ENCODE measurements at places on chromosomes 7 and 10. TPM values are rescaled to one million over a fixed set of nuclear protein-coding genes. Genes with fewer than 3 reads are reported as not detected.
A peak's percentile ranks its signal among the peaks of the same experiment; 100 is the strongest.

DNA sequence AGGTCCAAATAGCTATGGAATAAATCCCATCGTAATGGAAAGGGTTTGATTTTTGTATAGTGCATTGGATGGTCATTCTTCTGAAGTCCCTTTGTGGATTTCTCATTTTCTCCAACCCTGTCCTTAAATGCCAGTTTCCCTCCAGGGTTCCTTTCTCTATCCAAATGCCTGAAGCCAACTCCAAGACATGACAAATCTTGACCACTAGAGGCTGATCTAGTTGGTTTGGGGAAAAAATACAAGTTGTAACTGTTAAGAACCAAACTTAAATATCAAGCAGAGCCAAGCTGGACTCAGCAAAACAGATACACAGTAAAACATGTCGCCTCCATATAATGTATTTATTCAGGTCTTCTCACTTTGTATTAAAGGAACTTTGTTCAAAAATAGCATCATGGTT, 28.7 kb downstream of the FRMD4A start:
- H3K27ac ChIP-seq = no peak overlapping the region
- H3K36me3 ChIP-seq = no peaks in the 10 kb centered on the region
- no peaks in the 10 kb centered on the region for H3K27me3 ChIP-seq
- H3K4me3 ChIP-seq = no peak overlapping the region
- H3K4me1 ChIP-seq = no peaks in the 10 kb centered on the region

DNA sequence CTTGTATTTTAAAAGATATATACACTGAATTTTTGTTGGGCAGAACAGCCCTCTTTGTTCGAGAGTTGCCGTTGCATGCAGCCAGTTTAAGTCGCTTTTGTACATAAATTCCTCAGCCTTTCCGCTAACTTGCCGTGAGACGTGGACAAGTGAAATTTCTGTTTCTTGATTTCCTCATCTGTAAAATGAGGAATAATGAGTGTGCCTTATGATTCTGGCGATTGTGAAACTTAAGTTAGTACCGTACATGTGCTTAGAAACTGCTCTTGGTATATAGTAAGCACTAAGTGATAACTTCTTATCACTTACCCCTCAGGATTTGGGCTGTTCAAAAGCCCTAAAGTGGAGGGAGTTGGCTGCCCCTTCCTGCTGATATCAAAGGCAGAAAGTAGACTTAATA, 1.4 kb downstream of the CCNJ start:
- H3K27me3 ChIP-seq = no peaks in the 10 kb centered on the region
- H3K4me3 ChIP-seq = peak overlapping the region; percentile 81
- H3K4me1 ChIP-seq = no peaks in the 10 kb centered on the region
- peak overlapping the region; percentile 80 for H3K27ac ChIP-seq
- no peaks in the 10 kb centered on the region for H3K36me3 ChIP-seq

GRCh38 chr7:17624379-17624778, 315.9 kb downstream of the SNX13 start:
- H3K4me3 ChIP-seq = no peak overlapping the region
- no peak for DNase-seq
- H3K27ac ChIP-seq = no peak overlapping the region
- no peaks in the 10 kb centered on the region for H3K36me3 ChIP-seq
- H3K27me3 ChIP-seq = no peaks in the 10 kb centered on the region
- H3K4me1 ChIP-seq = no peaks in the 10 kb centered on the region

GRCh38 chr7:76262683-76263402, 39.6 kb upstream of the HSPB1 start:
- H3K4me1 ChIP-seq = peaks cover 5% of the 10 kb centered on the region
- no peaks in the 10 kb centered on the region for H3K27me3 ChIP-seq
- no peaks in the 10 kb centered on the region for H3K36me3 ChIP-seq
- DNase-seq = peak; percentile 61
- H3K27ac ChIP-seq = no peak overlapping the region
- no peak overlapping the region for H3K4me3 ChIP-seq

DNA sequence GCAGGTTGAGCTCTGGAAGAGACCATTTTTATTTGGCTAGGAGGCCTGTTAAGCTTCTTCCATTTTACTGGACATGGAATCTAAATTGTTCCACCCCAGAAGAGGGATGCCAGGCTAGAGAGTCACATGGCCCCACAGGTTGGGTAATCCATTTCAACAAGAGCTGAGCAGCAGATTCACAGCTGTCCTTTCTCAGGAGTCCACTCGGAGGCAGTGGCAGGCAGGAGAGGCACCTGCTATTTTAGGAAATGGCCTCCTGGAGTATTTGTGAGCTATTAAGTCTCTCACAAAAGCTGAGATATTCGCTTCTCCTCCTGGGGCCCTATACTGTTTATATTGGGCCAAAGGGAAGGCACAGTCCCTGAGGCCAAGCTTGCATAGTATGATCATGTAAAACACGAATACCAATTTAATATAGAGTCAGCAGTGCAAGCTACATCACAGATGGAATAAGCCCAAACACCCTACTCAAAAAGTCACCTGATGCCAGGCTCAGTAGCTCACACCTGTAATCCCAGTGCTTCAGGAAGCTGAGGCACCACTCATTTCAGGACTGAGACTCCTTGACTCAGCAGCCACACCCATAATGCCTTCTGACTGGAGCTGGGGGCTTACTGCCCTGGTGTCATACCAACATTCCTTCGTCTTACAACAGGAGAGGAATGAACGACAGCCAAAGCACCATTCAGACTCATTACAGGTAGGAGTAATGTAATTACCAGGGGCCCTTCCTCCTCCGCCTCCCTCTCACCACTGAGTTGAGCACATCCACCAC, 124.1 kb downstream of the LMBR1 start:
- no peak overlapping the region for H3K4me3 ChIP-seq
- no peaks in the 10 kb centered on the region for H3K36me3 ChIP-seq
- H3K27me3 ChIP-seq = no peaks in the 10 kb centered on the region
- H3K27ac ChIP-seq = no peak overlapping the region

The SPDYE1 gene
- not detected for total RNA-seq

The NPFFR1 gene
- total RNA-seq = not detected

Data from pancreas (tissue), 10 donors.